ENCODE measurements at places on chromosomes 5 and 9. TPM values are rescaled to one million over a fixed set of nuclear protein-coding genes. Genes with fewer than 3 reads are reported as not detected.

- peaks cover 3% of the 10 kb centered on the region for H3K36me3 ChIP-seq
- H3K4me3 ChIP-seq = no peak overlapping the region
- H3K27me3 ChIP-seq = peaks cover 2% of the 10 kb centered on the region
- peak overlapping the region; percentile 78 for H3K27ac ChIP-seq
These were observed 11.7 kb upstream of the RPS14 start for GRCh38 chr5:150461231-150461630.

GRCh38 chr9:126564128-126564527, 49.6 kb upstream of the LMX1B start:
- H3K27ac ChIP-seq = no peak overlapping the region
- H3K4me3 ChIP-seq = no peak overlapping the region

DNA sequence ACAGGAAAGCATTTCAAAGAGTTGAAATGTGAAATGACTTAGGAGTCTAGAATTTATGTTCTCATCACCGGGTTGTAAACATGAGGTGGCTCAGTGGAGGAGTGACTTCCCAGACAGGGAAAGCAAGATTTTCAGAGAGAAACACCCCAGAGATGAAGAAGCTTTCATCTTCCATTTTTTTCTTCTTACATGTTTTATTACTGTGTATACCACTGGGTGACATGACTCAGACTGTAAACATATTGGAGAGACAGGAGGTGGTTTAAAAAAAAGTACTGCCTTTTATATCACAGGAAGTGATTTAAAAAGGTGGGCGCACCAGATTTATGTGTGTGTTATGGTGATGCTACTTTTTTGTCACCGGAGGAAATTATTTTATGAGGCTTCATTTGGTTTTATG, 209.1 kb upstream of the TUT7 start:
- peaks cover 4% of the 10 kb centered on the region for H3K27me3 ChIP-seq
- H3K36me3 ChIP-seq = no peaks in the 10 kb centered on the region
- no peaks in the 10 kb centered on the region for H3K4me1 ChIP-seq

GRCh38 chr5:148033134-148033533, 30.6 kb upstream of the SPINK5 start:
- H3K4me1 ChIP-seq = no peaks in the 10 kb centered on the region
- H3K27me3 ChIP-seq = peaks cover 4% of the 10 kb centered on the region
- H3K36me3 ChIP-seq = no peaks in the 10 kb centered on the region

- peak overlapping the region; percentile 78 for H3K27ac ChIP-seq
- H3K4me1 ChIP-seq = peaks cover 13% of the 10 kb centered on the region
- H3K36me3 ChIP-seq = peaks cover 10% of the 10 kb centered on the region
These were observed 70.8 kb downstream of the PTBP3 start for GRCh38 chr9:112262577-112262976.

- no peaks in the 10 kb centered on the region for H3K27me3 ChIP-seq
- H3K4me1 ChIP-seq = no peaks in the 10 kb centered on the region
- no peaks in the 10 kb centered on the region for H3K36me3 ChIP-seq
- no peak for DNase-seq
- no peak overlapping the region for H3K27ac ChIP-seq
These were observed 76.1 kb downstream of the OR2K2 start for GRCh38 chr9:111253742-111254437.

The RNF208 gene
- total RNA-seq = 5.3 TPM

DNA sequence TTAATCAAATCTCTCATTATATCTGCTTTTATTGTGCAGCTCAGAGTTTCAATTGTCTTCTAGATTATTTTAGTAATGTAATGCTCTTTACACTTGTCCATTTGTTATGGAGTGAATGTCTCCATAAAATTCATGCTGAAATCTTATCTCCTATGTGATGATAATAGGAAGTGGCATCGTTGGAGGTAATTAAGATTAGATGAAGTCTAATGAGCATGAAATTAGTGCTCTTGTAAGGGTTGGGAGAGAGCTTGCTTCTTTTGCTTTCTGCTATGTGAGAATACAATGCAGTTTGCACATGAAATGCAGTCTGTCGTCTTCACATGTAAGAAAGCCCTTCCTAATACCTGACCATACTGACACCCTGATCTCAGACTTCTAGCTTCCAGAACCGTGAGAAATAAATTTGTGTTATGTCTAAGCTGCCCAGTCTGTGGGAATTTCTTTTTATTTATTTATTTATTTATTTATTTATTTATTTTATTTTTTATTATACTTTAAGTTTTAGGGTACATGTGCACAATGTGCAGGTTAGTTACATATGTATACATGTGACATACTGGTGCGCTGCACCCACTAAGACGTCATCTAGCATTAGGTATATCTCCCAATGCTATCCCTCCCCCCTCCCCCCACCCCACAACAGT, 1399.2 kb upstream of the CDH6 start:
- H3K4me3 ChIP-seq = no peak overlapping the region
- H3K36me3 ChIP-seq = no peaks in the 10 kb centered on the region
- H3K27me3 ChIP-seq = no peaks in the 10 kb centered on the region
- no peak overlapping the region for H3K27ac ChIP-seq
- no peaks in the 10 kb centered on the region for H3K4me1 ChIP-seq
- DNase-seq = no peak

The C9 gene
- total RNA-seq = not detected

DNA sequence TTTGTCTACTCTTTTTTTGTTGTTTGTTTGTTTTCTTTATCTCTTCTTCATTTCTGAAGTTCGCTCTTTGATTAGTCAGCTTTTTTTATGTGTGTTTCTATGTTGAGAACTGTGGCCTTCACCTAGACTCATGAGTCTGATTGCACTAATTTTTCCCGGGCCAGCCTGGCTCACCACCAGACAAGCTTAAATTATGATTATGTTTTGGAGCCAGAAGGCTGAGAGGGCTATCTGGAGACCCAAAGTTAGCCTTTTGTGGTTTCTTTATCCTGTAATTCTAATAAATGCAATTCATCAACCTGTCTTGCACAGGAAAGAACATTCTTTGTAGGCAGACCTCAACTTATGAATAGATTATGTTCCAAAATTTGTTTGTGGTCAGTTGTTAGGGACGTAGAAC, 20.8 kb upstream of the ACTBL2 start:
- no peak overlapping the region for H3K4me3 ChIP-seq
- peaks cover 2% of the 10 kb centered on the region for H3K36me3 ChIP-seq
- peak overlapping the region; percentile 74 for H3K27ac ChIP-seq
- peaks cover 26% of the 10 kb centered on the region for H3K27me3 ChIP-seq

GRCh38 chr9:27273186-27273585, 23.8 kb downstream of the EQTN start:
- DNase-seq = no peak
- H3K36me3 ChIP-seq = no peaks in the 10 kb centered on the region
- H3K4me3 ChIP-seq = no peak overlapping the region
- peaks cover 4% of the 10 kb centered on the region for H3K4me1 ChIP-seq
- peaks cover 8% of the 10 kb centered on the region for H3K27me3 ChIP-seq
- H3K27ac ChIP-seq = no peak overlapping the region

The SLC34A1 gene
- 0.31 TPM for total RNA-seq

The GRIN1 gene
- total RNA-seq = not detected

Measured in T-helper 17 cell (primary cell).